MCF 10A (cell line): ENCODE measurements at places on chromosomes 2 and 18.

DNA sequence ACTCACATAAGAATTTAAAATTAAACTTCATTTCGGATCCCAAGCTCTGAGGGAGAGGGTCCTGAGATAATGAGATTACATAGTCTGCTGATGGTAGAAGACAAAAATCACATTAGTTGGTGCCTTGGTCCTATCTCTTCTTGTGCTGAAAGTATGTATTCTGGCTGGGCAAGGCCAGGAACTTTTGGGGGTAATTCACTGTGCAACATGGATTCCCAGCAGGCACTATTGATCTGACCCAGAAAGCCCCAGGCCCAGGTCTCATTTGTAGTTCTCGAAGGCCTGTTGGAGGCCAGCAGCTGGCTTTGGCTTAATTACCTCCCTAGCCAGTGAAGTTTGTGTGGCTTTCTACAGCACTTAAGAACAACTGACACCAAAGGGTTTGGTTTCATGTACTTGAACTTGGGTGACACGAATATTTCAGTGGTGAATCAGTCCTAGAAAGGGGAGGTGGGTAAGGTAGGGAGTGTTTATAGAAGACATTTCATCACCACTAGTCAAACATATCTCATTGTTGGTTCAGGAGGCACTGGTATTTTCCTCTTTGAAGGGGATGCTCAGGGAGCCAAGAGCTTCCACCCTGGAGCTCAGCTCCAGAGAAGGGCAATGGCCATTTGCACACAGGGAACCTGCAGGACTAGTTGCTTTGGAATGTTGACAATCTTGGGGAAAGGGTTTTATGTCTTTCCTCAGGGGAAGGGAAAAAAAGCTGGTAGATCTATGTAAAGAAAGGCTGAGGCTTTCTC, 217.8 kb downstream of the OSR1 start:
- peak overlapping the region; percentile 40 for H3K4me3 ChIP-seq
- peaks cover 30% of the 10 kb centered on the region for H3K4me1 ChIP-seq
- H3K27me3 ChIP-seq = no peaks in the 10 kb centered on the region
- peak; percentile 83 for DNase-seq
- H3K27ac ChIP-seq = peak overlapping the region; percentile 87

DNA sequence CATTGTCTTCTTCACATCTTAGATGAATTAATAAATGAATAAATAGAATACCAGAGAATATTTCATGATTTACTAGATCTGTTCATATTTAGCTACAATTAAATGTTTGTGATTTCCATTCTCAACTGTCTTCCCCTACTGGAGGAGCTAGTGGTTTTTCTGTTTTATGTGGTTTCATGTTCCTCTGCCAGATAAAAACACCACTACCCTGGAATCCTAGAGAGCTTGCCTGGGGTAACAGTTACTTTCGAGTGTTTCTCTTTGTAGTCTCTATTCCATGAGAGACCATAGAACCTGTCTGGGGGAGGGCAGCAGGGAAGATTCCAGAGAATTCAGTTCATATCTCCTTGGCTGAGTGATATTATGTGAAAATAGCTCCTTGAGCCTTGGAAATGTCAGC, 349.2 kb downstream of the INSIG2 start:
- H3K4me1 ChIP-seq = peaks cover 8% of the 10 kb centered on the region
- no peaks in the 10 kb centered on the region for H3K27me3 ChIP-seq
- H3K4me3 ChIP-seq = no peak overlapping the region
- no peaks in the 10 kb centered on the region for H3K36me3 ChIP-seq
- no peak overlapping the region for H3K27ac ChIP-seq

GRCh38 chr2:197908990-197909776, 104.8 kb downstream of the PLCL1 start:
- H3K27ac ChIP-seq = no peak overlapping the region
- H3K27me3 ChIP-seq = no peaks in the 10 kb centered on the region
- H3K4me1 ChIP-seq = peaks cover 17% of the 10 kb centered on the region
- no peak overlapping the region for H3K4me3 ChIP-seq
- no peaks in the 10 kb centered on the region for H3K36me3 ChIP-seq

DNA sequence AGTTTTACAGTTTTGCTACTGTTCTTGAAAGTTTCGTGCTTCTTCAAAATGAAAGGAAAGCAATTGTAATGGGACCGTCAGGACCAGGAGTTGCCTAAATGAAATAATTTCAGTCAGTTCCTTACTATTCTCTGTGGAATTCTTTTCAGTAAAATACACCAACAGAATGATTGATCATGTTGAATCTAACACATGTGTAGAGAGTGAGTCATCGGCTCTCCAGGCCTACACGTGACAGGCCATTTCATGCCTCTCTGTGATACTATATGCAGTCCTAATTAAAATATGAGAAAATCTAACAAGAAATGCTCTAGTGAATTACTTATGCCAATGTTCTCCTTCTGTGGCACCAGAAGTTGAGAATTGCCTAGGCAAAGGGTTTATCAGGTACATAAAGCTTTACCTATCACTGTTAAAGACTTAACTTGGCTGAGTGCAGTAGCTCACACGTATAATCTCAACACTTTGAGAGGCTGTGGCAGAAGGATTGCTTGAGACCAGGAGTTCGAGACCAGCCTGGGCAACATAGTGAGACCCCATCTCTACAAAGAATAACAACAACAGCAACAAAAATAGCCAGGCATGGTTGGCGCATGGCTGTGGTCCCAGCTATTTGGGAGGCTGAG, 199.4 kb downstream of the LRRTM1 start:
- no peaks in the 10 kb centered on the region for H3K36me3 ChIP-seq
- no peak overlapping the region for H3K4me3 ChIP-seq
- peaks cover 9% of the 10 kb centered on the region for H3K4me1 ChIP-seq
- DNase-seq = peak; percentile 17

DNA sequence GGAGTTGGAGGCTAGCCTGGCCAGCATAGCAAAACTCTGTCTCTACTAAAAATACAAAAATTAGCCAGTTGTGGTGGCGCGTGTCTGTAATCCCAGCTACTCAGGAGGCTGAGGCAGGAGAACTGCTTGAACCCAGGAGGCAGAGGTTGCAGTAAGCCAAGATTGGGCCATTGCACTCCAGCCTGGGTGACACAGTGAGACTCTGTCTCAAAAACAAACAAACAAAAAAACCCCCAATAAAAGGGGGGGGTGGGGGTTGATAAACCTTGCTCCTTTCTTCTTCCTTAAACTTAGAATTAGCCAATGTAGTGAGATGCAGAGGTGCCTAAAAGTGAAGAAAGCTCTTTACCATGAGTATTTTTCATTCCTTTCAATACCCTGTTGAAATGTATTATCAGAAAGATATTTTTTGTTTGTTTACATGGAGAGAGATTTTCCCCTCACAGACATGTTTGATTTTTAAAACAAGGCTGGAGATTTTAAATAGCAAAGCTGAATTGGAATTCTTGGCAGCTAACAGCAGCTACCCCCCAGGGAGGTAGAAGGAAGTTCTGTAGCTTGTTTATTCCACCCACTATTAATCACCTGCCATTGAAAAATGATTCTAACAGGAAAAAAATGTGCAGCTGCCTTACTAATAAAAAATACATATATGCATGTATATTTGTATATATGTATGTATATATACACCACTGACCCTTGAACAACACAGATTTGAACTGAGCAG, 48.6 kb downstream of the GYPC start:
- no peak for DNase-seq
- no peaks in the 10 kb centered on the region for H3K36me3 ChIP-seq
- H3K4me1 ChIP-seq = no peaks in the 10 kb centered on the region
- H3K27ac ChIP-seq = no peak overlapping the region
- peaks cover 1% of the 10 kb centered on the region for H3K27me3 ChIP-seq

- no peak for DNase-seq
- H3K4me3 ChIP-seq = no peak overlapping the region
- H3K27ac ChIP-seq = no peak overlapping the region
- H3K36me3 ChIP-seq = no peaks in the 10 kb centered on the region
- no peaks in the 10 kb centered on the region for H3K27me3 ChIP-seq
Measured at GRCh38 chr2:38153476-38154135, 77.7 kb upstream of the CYP1B1 start.

DNA sequence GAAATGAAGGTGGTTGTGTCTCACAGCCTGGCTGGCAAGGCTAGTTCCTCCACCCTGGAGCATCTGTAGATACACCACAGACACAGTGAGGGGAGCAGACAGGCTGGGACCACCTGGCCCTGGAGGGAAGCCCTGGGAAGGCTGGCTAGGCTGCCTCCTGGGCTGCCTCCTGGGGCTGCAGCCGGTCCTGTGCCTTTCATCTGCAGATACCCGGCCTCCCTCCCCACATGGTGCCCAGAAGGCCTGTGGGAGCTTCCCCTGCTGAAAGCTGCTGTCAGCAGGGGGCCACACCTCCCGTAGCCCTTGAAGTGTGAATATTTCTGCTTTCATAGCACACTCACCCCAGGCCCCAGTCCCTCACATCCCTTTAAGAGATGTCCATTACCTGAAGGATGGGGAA, 37.6 kb downstream of the SDC1 start:
- no peak overlapping the region for H3K27ac ChIP-seq
- no peaks in the 10 kb centered on the region for H3K27me3 ChIP-seq
- no peak overlapping the region for H3K4me3 ChIP-seq
- DNase-seq = no peak
- peaks cover 23% of the 10 kb centered on the region for H3K4me1 ChIP-seq
- H3K36me3 ChIP-seq = no peaks in the 10 kb centered on the region

DNA sequence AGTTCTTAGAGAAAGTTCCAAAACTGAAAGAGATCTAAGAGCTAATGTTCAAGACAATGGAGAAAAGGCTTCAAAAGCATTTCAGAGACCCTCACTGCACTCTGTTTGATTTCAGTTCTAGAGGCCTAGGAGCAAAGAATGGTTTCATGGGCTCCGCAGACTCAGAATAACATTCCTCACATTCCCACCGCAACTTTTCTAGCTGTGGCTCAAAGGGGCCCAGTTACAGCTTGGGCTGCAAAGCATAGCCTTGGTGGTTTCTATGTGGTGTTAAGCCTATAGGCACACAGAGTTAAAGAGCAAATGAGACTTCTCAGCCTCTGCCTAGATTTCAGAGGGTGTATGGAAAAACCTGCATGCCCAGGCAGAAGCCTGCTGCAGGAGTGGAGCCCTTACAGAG, 73.0 kb downstream of the FSIP2 start:
- DNase-seq = no peak
- peaks cover under 1% of the 10 kb centered on the region for H3K4me1 ChIP-seq
- H3K36me3 ChIP-seq = no peaks in the 10 kb centered on the region
- H3K27ac ChIP-seq = no peak overlapping the region
- no peak overlapping the region for H3K4me3 ChIP-seq
- no peaks in the 10 kb centered on the region for H3K27me3 ChIP-seq

GRCh38 chr2:197871780-197872456, 67.5 kb downstream of the PLCL1 start:
- no peaks in the 10 kb centered on the region for H3K36me3 ChIP-seq
- DNase-seq = no peak
- H3K27me3 ChIP-seq = no peaks in the 10 kb centered on the region
- no peak overlapping the region for H3K4me3 ChIP-seq

- no peaks in the 10 kb centered on the region for H3K27me3 ChIP-seq
- no peaks in the 10 kb centered on the region for H3K36me3 ChIP-seq
- DNase-seq = no peak
- no peak overlapping the region for H3K27ac ChIP-seq
- no peak overlapping the region for H3K4me3 ChIP-seq
- H3K4me1 ChIP-seq = peaks cover 16% of the 10 kb centered on the region
Measured at GRCh38 chr2:84102274-84102673, 356.8 kb downstream of the SUCLG1 start.

DNA sequence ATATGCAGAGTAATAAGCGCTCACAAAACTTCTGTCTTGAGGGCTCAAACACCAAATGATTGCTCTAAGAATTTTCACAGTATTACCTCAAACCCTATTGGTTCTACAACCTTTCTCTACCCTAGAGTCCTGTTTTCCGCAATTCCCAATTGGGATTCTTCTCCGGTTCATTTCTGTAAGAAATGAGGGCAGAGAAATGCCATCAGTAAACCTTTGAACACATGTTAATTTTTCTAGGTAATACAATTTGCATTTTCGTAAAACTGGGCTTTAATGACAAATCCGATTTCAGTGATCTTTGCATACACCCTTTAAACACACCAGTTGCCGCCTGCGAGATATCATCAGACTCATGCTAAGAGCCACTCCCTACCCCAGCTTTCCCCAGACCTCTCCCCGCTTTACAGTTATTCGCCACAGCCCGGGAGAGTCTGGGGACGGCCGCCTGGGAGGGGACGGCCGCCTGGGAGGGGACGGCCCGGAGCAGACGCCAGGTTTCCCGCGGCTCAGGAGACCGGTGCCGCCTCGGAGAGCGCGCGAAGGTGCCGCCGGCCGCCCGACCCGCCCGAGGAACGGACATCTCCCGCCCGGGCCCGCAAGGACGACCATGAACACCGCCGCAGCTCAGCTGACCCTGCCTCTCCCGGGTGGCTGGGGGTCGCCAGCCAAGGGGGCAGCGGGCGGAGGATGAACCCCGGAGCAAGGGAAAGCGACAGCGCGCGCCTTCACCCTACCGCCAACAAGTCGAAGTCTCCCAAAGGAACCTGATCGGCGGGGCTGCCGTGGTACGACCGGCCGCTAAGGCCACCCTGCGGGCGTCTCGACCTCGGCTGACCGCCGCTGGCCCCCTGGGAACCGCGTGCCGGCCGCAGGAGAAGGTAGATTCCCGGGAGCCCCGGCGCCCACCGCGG, 463 bp downstream of the SMC6 start:
- peak overlapping the region; percentile 82 for H3K4me3 ChIP-seq
- peak overlapping the region; percentile 97 for H3K27ac ChIP-seq
- H3K36me3 ChIP-seq = no peaks in the 10 kb centered on the region
- peak; percentile 38 for DNase-seq
- H3K27me3 ChIP-seq = no peaks in the 10 kb centered on the region
- H3K4me1 ChIP-seq = peaks cover 25% of the 10 kb centered on the region

DNA sequence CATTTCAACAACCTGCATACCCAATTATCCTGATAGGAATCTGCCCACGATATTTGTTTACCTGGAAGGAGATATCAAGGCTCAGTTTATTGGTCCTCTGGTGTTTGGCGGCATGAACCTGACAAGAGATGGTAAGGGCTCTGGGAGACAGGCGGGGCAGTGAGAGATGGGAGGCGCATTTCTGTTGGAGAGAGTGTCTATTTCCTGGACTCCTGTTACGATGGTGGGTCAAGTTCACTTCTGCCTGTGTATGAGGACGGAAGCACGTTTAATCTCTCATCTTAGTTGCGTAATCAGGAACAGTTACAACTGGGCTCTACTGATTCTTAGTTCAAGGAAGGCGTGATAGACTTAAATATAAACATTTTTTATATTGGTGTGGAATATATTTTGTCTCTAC, 8.9 kb downstream of the PDCL3 start:
- H3K36me3 ChIP-seq = peaks cover 93% of the 10 kb centered on the region
- no peak overlapping the region for H3K4me3 ChIP-seq
- DNase-seq = no peak
- no peaks in the 10 kb centered on the region for H3K4me1 ChIP-seq
- no peak overlapping the region for H3K27ac ChIP-seq
- no peaks in the 10 kb centered on the region for H3K27me3 ChIP-seq

DNA sequence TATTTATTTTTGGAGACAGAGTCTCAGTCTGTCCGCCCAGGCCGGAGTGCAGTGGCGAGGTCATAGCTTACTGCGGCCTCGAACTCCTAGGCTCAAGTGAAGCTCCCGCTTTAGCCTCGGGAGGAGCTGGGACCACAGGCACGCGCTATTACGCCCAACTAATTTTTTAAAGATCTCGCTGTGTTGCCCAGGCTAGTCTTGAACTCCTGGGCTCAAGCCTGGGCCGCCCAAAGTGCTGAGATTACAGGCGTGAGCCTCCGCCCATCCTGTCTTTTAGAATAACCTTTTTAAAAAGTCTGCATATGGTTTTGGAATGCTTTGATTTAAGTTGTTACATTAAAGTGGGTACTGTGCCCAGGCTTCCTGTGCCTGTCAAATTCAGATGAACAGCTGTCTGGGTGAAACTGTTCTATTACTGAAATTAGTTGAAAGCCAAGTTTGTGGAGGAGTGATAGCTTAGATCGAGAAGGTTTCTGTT, 944 bp downstream of the RAB3GAP1 start:
- no peak for DNase-seq
- peak overlapping the region; percentile 95 for H3K4me3 ChIP-seq
- H3K27ac ChIP-seq = peak overlapping the region; percentile 100
- H3K4me1 ChIP-seq = peaks cover 16% of the 10 kb centered on the region
- H3K36me3 ChIP-seq = peaks cover 15% of the 10 kb centered on the region
